AG20443 (cell line): ENCODE measurements at places on chromosomes 2 and 18.

- no peak for DNase-seq
These were observed 7.8 kb downstream of the GRB14 start for GRCh38 chr2:164613321-164613982.

DNA sequence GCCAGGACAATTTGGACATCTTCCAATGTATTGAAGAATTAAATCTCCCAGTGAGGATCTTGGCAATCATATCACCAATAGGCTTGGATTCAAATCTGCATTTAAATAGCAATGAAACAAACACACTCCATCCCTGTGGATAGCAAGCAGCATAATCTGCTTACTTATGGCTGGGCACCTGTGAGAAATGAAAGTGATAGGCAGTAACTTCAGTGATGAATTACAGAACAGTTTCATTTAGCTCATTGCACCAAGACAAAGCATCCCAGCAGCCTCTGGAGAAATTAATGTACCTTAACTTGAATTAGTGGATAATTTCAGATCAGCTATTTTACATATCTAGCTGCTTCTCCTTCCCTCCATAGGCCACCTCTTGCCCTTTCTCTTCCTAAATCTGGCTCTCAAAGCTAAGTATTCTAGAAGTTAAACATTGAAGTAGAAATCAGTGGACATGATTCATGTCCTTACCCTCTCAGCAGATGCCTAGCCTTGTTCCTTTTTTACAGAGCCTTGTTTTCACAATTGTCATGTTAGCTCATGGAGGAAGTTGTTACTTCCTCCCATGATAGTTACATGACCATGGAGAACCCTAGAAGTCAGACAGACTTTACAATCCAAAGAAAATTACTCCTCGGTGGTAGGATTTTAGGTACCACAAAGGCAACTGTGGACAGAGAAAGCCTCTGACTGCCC is 88.5 kb upstream of the TACR1 start:
- DNase-seq: no peak

GRCh38 chr2:203143391-203143790 is 95.4 kb upstream of the CYP20A1 start:
- no peak for DNase-seq

- no peak for DNase-seq
These were observed 662.6 kb upstream of the FAM98A start for GRCh38 chr2:34261701-34262100.
